ENCODE measurements at places on chromosomes 3 and 15.
A peak's percentile ranks its signal among the peaks of the same experiment; 100 is the strongest.

DNA sequence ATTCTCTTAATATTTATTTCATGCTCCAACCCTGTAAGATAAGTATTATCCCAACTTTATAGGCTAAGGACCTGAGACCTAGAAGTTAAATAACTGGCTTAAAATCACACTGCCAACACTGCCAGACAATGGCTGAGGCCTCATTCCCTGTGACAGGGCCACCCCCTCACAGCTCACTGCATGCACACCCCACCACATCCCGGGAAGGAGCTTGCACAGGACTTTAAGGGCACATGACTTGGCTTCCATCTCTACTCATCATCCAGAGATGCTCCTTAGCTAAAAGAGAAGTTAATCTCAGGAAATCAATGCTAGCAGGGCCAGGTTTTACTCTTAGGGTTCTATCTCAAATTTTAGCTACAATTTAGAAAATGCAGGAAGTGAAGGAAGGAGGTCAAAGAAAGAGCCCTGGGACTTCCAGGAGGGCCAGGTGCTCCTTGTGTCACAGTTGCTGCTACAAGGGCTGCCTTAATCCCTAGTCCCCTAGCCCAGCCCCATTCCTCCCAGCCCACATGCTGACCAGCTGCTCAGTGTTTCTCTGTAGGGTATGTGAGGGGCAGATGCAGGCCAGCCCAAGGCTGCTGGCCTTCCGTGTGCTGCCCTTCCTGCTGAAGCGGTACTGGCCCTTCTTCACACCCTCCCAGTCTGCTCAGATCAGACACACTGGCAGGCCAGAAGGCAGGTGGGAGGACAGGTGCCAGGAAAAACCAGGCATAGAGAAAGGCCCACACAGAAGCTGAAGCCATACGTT lies 53.5 kb downstream of the WWTR1 start:
- DNase-seq = no peak

DNA sequence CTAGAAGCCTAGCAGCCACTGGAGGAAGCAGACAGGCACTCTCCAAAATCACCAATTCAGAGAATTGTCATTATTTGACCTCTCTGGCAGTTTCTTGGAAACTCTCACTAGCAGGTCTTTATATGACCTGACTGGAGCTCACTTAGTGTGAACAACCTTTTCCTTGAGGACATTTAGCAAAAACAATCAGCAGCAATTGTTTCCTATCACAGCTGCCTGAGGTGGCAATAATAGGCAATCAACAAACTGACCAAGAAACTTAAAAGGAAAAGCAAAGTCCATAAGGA lies 162.4 kb upstream of the STT3B start:
- DNase-seq = no peak

DNA sequence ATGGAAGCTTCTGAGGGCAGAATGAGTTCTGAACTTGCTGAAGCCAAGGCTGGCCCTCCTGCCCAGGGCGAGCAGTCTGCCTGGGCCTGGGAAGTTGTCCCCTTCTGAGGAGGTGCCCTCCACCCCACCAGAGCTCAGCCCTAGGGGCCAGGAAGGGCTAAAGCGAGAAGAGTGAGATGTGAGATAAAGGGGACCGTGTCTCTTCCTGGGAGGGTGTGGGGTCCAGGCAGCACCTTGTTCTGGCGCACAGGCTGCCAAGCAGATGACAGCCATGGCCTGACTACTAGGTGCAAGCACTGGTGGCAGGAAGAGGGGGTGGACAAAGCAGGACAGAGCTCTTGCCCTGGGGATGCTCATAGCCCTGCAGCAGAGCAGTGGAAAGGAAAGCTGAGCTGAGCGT lies 3.7 kb downstream of the PAK6 start:
- DNase-seq = no peak

DNA sequence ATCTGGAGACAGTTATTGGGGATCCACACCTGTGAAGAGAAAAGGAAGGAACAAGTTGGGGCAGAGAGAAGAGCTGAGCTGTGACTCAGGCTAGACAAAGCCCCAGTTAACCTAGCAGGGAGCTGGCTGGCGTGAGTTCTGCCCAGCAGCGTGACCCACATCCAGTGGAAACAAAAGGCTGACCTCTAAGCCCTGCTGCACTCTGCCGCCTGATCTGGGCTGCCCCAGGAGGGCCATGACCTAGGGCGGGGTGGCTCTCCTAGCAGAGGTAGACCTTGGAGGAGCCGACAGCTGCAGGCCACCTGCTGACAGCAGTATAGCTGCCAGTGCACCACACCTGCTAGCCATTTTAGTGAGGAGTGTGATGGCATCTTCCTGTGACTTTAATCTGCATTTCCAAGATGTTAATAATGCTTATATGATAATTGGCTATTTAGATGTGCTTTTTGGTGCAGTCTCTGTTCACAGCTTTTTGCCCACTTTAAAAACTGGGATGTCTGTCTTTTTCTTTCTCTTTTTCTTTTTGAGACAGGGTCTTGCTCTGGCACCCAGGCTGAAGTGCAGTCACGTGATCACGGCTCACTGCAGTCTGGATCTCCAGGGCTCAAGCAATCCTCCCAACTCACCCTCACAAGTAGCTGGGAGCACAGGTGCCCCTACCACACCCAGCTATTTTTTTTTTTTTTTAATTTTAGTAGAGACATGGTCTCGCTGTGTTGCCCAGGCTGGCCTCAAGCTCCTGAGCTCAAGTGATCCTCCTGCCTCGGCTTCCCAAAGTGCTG lies 78.1 kb downstream of the LSM3 start:
- no peak for DNase-seq

DNA sequence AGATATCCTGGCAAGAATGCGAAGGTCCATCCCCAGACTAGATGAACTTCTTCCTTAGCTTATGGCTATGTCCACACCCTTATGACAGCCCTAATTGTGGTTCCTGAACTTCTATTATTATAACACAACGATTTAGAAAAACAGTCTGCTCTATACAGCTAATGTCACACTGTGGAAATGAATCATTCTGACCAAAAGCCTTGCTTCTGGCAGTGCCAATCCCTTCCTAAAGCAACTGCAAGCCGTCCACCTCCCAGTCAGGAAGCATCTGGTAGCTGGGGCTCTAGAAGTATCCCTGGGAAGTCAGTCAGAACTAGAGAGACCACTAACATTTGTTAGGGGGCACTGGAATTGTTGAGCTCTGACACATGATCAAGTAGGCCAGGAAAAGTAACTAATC lies 45.0 kb downstream of the MYO5A start:
- no peak for DNase-seq

DNA sequence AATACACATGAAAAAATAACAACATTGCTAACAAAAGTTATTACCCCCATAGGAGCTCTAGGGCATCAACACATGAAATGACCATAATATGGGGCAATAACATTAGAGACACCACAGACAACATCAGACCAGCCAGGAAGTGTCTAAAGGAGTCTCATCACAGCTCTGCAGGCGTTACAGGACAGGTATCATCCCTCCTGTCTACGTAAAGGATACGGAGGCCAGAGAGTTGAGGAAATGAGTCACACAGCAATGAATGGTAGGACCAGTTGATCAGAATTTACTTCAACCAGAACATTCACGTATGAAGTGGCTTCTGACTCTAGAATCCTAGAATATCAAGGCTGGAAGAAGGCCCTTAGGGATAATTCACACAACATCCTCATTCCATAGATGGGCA lies 1.8 kb downstream of the NME9 start:
- no peak for DNase-seq

DNA sequence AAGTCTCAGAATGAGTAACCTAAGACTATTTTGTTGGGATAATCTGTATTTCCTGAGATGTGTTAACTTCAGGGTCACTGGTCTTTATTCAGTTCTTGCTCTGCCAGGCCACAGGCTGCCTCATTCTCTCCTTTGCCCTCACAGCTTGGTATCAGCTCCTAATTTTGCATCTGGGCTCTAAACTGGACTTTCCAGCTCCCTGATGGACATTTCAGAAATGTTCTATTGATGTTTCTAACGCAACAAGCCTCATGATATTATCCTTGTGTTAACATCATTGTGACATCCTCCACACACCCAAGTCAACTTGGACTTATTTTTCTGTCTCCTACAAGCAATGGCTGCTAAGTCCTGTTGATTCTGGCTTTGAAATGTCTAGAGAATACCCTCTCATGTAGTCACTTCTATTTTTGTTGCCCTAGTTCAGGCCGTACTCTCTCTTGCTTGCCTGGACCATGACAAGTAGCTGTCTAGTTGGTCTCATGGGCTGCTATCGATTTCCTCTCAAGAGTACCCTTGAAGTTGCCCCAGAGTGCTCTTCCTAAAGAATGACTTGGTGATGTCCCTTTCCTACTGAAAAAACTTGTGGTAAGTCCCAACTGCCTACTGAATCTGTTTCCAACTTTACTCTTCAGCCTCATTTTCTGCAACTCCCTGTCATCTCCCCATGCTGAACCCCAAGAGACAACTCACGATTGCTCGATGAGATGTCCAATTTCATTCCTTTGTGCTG lies 52.7 kb downstream of the CHST2 start:
- peak; percentile 16 for DNase-seq

DNA sequence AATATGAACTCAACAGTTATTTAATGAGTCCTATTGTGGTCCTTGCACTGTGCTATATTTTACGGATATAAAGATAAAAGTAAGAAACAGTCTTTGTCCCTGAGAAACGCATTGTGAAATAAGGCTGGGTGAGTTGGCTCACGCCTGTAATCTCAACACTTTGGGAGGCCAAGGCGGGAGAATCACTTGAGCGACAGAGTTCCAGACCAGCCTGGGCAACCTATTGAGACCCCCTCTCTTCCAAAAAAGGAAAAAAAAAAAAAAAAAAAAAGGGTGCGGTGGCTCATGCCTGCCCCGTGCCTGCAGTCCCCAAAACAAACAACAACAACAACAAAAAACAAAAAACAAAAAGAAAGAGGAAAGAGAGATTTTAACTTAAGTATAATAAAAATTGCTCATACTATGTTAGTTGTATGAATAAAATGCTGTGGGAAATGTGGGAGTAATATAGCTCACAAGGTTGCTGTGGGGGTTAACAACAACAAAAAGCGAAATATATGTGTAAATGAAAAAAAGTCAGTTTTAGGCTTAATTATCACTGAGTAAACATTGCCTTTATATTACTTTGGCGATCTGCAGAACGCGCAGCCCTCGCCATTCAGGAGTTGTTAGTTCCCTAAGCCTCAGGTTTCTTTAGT lies 461 bp upstream of the FNDC3B start:
- no peak for DNase-seq

DNA sequence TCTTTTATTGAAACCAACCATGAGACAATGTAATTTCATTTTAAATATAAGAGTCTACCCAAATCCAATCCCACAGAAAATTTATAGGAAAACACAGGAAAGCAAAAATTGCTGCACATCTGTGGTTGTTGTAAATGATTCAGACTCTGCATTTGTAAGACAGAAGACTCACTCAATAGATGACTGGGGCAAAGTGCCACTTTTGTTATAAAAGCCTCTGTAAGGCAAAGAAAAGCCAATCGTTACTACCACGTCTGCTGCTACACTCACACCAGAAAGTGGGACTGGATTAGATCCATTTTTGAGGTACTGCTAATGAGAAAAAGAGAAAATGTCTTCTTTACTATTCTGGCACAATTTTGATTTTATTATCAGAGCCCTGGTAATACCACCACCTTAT lies 74.9 kb downstream of the SEMA6D start:
- DNase-seq = no peak

GRCh38 chr15:51353976-51354375 lies 12.5 kb downstream of the GLDN start:
- DNase-seq = no peak

DNA sequence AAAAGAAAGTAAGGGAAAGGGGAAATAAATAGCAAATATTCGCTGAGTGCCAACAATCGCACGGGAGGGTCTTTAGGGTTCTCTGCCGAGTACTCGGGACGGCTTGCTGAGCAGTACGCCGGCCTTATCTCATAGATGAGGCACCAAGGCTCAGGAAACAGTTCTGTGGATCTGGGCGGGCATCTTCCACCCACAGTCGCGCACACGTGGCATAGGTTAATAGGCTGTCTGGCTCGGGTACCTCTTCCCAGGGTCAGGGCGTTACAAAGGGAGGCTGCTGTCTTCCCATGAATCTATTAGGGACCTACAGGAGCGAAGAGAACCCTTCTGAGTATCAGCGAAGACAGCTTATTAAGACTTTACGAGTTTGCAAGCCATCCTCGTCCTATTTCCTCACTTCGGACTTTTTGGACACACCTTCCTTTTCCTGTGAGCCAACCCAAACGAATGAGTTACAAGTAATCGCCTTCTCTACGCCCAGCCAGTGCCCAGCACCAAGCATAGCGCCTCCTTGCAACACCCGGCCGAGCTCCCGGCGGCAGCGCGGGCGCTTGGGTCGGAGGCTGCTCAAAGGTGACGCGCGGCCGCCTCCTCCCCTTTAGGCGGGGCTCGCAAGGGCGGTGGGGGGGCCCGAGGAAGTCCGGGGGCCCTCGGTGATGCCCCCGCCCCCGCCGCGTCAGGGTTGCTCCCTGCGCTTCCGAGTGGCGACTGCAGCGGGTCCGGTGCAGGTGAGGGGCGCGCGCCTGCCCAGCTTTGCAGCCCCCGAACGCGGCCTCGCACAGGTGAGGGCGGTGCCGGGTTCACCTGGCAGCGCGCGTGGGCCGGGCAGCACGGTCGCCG lies at the start of gene MCTP2:
TSS of gene MCTP2 (plus strand) at position 679 of the 840 bp plus-strand sequence. CDS start 66,705 bp downstream, outside the sequence.
- DNase-seq = peak; percentile 78

DNA sequence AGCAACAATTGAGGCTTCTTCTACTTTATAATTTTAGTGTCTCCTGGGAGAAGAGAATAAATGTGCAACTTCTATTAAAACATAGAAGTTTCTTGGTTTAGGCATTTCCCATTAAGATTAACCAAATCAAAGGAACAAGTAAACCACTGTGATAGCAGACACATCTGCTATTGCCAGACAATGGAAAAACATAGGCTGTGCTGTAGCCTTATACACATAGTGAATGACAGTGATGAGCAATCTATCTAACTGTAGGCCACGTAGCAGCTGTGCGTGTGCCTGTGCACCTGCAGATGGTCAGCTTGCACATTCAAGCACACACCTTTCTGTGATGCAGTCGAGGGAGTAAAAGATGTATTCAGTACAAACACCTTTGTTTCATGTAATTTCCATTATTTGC lies 32.7 kb downstream of the GNB4 start:
- DNase-seq = no peak

DNA sequence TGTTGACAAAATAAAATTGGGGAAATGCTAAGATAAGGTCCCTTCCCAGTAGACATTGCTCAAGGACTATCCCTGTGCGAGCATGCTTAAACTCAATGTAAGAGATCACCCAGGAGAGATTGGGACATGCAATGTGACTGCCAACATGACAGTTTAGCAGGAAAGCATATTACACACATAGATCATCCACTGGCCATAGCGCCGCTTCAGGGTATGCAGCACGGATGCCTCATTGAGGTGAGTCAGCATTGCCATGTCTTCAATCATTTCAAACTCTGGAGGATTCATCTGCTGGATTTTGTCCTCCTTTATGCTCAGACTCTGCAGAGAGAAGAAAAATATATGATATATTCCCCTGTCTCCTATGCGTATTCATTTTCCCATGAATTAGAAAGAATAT lies 8.9 kb downstream of the MYH15 start:
- no peak for DNase-seq

DNA sequence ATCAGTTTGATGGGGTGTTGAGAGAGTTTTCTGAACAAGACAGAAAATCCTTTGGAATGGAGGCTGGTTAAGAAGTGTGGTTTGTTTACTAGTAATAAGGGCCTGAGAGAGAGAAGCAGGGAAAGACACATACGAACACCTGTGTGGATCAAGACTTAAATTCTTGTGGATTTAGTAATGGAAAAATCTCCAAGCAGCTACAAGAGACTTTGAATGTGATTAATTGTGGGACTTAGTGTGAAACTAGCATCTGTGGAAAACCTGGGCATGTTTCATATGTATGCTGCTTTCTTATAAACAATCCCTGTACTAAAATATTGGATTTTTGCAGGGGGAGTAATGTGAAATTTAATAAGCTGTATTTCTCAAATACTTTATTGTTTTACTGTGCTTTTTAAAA lies 399.1 kb downstream of the SI start:
- DNase-seq = no peak

- DNase-seq = no peak
Observed at GRCh38 chr3:47056705-47057104, 77.2 kb downstream of the NBEAL2 start.
